Right atrium auricular region (tissue), 2 donors: ENCODE measurements at places on chromosomes 2 and 18.

GRCh38 chr2:190875891-190876290 lies 4.7 kb upstream of the GLS start:
- DNase-seq: no peak

GRCh38 chr2:25302758-25303375 lies 38.9 kb downstream of the DNMT3A start:
- no peak for DNase-seq

DNA sequence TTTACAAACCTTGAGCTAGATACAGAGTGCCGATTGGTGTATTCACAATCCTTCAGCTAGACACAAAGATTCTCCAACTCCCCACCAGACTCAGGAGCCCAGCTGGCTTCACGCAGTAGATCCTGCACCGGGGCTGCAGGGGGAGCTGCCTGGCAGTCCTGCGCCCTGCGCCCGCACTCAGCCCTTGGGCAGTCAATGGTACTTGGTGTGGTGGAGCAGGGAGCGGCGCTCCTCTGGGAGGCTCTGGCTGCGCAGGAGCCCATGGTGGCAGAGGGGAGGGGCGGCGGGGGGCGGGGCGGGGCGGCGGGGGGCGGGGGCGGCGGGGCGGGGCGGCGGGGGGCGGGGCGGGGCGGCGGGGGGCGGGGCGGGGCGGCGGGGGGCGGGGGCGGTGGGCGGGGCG lies 923.4 kb downstream of the SOCS6 start:
- DNase-seq: no peak

GRCh38 chr2:83944191-83944590 lies 514.9 kb downstream of the SUCLG1 start:
- no peak for DNase-seq

GRCh38 chr18:25587545-25587944 lies 235.6 kb upstream of the ZNF521 start:
- DNase-seq: no peak

DNA sequence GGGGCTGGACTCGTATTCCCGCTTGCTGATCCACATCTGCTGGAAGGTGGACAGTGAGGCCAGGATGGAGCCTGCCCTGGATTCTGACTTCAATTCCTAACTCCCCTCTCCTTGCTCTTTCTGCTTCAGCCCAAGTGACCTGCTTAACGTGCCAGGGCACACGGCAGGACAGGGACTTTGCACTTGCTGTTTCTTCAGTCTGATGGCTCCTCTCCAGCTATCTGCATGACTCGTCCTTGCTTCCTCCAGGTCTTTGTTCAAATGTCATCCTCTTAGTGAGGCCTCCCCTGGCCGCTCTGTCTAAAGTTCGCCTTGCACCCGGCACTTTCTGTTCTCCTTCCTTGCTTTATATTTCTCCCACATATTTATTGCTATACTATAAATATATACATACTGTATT lies 357.6 kb downstream of the MTX2 start:
- DNase-seq: no peak

GRCh38 chr2:168744844-168745243 lies 57.6 kb upstream of the NOSTRIN start:
- DNase-seq: no peak

DNA sequence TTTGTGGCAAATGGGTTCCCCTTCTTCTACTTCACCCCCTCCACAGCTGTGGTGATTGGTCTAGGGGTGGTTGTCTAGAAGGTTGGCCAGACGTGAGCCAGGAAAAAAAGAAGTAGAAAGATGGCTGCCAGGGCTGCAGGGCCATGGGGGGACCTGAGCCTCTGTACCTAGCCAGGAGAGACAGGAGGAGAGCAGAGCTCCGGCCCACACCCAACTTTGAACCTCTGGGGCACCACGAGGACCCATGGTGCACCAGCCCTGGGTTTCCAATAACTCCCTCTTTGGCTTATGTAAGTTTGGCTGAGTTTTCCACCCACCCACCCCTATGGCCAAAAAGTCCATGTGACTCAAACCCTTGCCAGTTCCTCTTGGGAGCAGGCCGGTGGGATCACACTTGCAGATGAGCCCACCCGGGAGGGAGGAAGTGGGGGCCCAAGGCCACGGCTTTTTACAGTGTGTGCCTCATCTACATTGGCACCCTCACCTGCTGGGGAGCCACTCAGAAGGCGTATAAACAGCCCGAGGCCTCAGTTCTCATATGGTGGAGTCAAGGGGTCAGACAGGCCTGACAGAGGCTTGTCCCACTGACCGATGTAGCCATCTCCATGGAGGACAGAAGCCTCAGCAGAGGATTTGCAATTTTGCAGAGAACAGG lies 293.1 kb upstream of the HDAC4 start:
- DNase-seq: no peak

GRCh38 chr18:37496568-37496967 lies 69.0 kb downstream of the CELF4 start:
- no peak for DNase-seq

DNA sequence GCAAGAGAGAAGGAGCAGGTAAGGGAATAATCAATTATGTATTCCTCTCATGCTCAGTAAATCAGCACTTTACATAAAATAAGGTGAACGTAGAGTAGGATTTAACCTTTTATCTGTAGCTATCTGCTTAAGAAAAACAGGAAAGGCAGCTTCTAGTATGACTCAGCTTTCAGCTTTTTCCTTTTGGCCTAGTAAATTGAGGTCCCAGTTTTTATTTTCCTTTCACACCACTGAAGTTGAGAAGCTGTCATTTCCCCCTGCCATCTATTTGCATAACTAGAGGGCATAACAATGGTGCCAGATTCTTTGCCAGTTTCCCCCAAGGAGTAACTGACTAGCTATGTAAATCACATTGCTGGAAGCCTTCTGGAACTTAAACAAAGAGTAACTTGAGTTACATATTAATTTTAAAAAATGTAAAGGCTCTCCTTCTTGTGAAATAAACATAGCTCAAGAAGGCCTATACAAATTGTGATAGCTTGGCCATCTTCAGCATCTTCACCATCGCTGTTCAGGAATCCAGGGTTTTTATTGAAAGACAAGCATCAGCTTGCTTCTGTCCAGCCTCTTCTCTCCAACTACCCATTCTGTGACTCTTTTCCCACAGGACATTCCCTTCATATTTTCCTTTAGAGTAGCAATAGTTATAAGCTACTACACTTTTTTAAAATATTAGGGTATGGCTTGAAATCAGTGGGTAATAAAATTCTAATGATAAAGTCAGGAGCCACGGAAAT lies 97.0 kb downstream of the KYNU start:
- no peak for DNase-seq

DNA sequence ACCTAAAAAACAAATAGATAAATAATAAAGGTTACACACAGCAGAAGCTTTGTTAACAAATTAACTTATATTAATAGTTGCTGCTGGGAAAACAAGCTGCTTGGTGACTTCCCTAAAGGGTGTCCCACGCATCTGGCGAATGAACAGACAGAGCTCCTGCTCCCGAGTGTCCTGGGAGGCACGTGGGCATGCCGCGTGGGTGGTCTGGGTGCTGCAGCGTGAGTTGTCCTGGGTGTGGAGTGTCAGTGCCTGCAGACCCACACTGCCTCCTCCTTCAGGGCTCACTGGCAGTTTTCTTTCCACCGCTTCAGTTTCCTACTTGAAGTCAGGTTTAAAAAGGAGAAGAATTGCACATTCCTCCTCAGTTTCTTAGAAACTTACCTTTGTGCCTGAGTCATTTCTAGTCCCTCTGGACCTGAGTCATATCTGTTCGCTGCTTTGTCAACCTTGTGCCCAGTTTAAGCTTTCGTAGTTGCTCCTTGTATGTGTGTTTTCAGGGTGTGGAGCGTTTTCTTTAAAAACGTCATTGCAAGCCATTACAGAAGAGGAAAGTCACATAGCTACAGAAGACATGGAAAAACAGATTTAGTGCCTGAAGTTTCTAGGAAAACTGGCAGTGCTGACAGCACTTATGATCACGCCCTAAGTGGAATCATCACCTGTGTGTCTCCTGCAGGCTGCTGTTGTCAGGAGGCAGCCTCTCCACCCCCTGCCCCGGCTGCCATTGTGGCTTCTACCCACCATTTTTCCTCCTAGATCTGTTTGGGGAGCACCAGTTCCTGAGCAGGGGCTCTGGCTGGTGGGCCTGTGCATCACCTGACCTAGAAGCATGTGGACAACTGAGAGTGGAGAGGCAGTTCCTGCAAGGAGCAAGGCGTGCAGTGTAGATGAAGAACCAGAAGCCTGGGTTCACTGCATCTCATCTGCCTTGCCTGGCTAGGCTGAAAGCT lies 24.5 kb downstream of the IMPA2 start:
- no peak for DNase-seq

DNA sequence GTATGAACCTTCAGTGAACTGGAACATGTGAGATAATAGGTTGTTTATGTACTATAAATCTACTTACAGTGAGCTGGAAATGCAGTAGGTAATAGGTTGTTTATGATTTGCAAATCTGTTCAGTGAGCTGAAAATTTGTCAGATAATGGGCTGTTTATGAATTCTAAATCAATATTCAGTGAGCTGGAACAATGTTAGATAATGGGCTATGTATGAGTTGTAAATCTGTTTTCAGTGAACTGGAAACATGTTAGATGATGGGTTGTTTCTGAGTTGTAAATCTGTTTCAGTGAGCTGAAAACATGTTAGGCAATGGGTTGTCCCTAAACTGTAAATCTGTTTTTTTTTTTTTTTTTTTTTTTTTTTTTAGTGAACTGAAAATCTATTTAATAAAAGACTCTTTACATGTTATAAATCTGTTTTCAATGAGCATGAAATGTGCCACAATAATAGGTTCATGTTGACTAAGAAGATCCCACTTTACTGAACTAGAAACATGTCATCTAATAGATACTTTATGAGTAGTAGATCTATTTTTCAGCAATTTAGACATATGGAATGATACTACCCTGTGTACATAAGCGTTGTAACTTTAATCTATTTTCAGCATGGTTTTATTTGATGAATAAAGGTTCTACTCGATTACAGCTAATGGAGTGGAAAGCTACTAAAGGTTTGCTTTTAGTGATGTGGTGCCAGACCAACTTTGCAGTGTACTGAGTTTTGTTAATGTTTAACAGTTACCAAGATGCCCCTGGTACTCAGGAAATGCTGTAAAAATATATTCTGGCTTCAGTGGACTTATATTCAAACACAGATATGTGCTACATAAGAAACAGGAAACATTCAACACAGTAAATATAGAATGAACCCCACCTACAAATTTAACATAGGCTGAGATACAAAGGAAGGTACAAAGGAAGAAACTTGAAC lies 1471.8 kb downstream of the LRP1B start:
- DNase-seq: no peak

DNA sequence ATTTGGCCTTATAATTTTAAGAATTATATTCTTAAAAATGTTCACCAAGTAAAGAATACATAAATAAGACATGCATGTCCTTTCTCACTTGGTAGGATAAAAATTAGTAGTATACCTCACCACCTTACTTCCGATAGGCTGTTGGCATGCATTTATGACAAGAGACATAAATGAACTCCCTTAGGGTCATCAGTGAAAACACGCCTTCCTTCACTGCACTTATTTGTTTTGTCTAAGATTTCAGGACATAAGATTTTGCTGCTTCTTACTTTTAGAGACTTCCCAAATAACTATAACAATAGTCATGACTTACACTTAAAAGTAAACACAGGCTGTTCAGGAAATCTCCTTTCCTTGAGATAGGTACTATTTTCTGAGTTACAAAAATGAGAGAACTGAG lies 661.3 kb upstream of the CNTNAP5 start:
- DNase-seq: no peak

GRCh38 chr2:27407798-27408491 lies 1.4 kb downstream of the PPM1G start:
- no peak for DNase-seq

GRCh38 chr2:237798236-237799059 lies at the start of gene RBM44:
Gene RBM44, plus strand, starts transcription at chr2:237798779. Its CDS starts 14,831 bp downstream, at chr2:237813610.
- DNase-seq: no peak

GRCh38 chr2:71721362-71721665 lies 268.0 kb downstream of the DYSF start:
- DNase-seq: no peak

GRCh38 chr2:237456200-237456843 lies 30.7 kb upstream of the MLPH start:
- peak; percentile 86 for DNase-seq

GRCh38 chr2:134262684-134263083 lies 8.8 kb downstream of the MGAT5 start:
- DNase-seq: no peak

DNA sequence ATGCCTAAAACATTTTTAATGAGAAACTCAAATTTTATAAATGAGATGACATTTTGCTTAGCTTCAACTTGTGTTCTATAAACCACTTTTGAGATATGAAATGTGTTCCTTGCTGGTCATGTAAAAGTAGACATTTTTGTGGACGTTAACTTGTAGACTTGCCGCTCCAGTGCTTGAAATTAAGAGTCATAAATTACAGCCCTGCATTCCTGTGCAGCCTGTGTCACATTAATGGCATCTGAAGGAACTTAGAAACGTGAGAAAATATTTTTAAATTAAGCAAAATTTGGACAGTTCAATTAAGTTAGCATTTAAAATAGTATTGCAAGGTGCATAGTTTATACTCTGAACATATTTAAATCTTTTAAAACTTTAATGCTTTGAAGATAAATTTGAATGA lies 98.3 kb upstream of the LDLRAD4 start:
- DNase-seq: no peak

DNA sequence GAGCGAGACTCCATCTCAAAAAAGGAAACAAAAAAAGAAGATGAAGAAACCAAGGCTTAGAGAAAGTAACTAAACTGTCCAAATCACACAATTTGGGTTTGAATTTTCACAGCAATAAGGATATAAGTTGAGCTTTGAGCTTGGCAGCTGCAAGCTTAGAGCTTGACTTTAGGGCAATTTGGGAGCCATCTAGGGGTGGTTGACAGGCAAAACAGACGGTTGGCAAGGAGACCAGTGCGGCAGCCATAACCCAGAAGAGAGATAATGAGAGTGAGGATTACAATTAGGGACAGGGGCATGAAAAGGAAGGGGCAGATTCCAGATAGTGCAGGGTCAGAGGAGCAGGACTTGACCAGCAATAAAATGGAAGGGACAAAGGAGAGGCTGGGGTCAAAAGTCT lies 382.2 kb upstream of the HNRNPA3 start:
- DNase-seq: no peak

- DNase-seq: no peak
Observed at GRCh38 chr18:2848247-2849246, 1.7 kb downstream of the EMILIN2 start.
